ENCODE measurements at places on chromosomes 7 and 10.

GRCh38 chr10:36808625-36809362, 316.6 kb upstream of the ANKRD30A start:
- no peak for DNase-seq

GRCh38 chr10:127986531-127987466, 79.9 kb downstream of the PTPRE start:
- DNase-seq = peak; percentile 77

GRCh38 chr7:143431109-143431508, 12.1 kb upstream of the TAS2R60 start:
- no peak for DNase-seq

GRCh38 chr10:1788401-1788800, 51.1 kb upstream of the ADARB2 start:
- DNase-seq = no peak

DNA sequence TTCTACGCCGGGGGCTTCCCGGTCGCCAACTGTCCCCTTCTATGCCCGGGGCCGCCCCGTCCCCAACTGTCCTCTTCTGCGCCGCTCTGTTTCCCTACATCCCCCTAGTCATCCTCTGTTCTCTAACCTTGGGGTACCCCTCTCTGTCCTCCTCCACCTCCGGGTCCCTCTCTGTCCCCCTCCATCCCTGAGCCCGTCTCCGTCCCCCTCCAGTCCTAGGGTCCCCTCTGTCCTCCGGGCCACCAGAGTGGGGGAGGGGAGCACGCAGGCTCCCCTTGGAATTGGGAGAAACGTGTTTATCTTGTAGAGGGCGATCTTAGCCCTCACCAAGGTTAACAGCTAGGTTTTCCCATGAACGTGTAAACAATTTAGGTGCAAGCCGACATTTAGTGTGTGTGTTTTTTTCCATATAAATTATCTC, 852 bp upstream of the KLF6 start:
- DNase-seq = peak; percentile 74

DNA sequence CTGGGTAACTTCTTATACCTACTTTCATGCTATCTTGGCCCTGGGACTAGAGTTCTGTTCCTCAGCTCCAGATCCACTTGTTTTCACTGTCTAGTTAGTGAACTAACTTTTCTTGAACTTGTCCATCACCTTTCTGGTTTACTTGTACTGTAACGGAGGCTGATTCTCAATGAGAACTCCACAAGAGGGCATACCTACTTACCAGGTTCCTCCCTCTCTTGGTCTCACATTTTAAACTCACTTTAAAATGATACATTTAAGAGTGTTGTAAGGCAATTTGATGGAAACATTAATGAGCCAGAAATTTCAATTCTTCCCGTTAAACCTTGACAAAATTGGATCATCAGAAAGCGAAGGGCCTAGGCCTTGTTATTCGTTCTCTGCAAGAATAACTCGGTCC, 111.6 kb downstream of the MAGI2 start:
- no peak for DNase-seq

DNA sequence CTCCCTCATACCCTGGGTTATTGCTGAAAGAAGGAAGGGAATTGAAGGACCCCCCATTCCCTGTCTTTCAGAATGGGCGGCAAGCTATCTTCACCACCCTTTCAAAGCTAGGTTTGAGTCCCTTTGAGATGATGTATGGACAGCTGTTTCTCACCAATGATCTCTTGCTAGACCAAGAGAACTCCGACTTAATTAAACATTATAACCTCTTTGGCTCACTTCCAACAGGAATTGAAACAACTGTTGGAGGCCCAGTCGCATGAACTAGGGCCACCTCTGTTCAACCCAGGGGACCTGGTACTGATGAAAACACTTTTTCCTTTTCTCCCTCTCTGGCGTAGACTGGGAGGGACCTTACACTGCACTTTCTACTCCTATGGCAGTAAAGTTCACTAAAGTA, 110.6 kb downstream of the ITGB8 start:
- no peak for DNase-seq

DNA sequence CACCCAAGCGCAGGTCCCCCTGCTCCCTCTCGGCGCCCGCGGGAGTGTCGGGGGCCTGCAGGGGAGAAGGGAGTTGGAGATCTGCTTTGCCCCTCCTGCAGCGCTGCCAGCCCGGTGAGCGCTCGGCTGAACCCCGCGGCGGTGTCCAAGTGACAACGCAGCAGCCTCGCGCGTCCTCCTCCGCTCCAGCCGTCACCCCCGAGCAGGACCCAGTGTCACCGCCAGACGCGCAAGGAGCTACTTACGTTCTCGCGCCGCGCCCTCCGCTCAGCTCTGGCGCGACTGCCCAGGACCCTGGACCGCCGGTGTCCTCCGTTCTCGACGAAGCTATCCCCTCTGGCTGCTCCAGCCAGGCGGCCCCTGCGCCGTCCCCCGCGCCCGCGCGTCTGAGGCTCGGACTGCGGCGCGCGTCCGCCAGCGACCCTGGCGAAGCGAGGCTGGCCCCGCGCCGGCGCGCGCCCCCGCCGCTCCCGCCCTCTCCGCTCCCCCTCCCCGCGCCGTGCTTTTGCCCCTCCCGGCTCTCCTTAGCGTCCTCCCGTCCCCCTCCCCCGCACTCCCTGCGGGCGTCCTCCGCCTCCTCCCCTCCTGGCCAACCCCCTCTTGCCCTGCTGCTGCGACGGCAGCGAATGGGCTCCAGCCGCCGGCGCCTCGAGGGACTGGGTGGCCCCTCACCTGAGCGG, at the start of gene NRCAM:
TSS of gene NRCAM (minus strand) at position 439 of the 680 bp plus-strand sequence. CDS start 216,372 bp downstream, outside the sequence.
- peak; percentile 68 for DNase-seq

DNA sequence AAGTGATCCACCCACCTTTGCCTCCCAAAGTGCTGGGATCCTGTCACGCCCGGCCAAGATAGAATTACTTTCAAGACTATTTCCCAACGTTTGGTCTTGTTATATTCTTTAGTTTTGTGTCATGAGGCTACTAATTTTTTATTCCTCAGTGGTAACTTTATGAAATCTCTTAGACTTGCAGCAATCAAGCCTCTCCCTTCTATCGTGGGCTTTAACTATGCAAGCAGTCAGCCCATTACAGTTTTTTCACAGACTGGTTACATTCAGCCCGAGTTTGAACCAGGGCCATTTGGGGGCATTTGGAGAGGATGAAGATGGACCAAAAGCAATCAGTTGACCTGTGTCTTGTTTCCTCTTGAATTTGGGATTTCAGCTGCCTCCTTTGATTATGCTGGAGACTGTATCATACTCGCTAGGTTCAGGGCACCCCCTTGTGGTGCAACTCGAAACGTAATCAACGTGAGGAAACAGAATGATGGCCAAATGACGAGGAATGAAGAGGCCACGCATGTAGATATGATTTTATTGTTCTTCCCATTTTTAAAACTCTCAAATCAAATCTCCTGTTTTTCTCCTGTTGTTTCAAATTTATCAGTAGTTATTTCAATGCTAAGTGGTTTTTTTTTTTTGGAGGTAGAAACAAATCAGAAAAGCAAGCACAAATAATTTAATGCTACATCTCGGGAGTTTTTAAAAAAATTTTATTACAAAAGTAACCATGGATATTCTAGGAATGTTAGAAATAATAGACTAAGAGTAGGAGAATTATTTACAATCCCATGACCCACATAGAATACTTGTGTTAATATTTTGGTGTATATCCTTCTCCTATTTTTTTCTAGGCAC, 151.6 kb downstream of the KIAA1217 start:
- DNase-seq = peak; percentile 81
